ENCODE measurements at places on chromosomes 16 and 17.

DNA sequence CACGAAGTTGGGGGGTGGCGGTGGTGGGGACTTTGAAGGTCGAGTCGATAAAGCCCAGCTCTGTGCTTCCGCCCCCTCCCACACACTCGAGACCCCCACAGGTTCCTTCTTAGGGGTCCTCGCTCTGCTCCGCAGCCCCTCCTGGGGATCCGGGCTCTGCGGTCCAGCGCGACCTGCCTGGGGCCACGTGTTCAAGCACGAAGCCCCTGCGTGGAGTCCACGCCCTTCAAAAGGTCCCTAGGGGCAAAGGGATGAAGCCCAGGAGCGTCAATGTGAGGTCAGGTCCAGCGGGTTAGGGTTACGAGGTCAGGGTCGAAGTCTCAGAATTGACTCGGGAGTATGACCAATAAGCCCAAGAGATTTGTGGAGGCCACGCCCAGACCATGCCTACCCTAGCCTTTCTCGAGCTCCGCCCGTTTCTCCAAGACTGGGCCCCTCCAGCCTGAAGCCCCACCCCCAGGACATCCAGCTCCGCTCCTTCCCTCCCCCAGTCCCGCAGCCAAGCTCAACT is 786 bp upstream of the CACNA1G start:
- no peak for DNase-seq

DNA sequence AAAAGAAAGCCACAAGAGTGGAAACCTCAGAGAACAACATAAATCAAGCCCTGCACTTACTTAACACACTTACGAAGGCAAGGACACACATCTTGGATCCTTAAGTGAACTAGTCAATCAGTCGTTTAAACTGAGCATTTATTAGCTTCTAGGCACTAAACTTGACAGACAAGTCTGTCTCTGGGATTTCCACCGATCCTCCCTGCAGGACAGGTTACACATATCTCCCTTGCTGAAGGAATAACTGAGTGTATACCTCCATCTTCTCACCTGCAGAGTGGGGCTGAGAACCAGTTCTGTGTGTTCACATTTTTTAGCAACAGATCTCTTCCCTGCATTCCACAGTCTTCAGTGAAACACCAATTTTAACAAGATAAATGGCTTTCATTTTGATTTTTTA is 8.9 kb downstream of the GP2 start:
- no peak for DNase-seq

- no peak for DNase-seq
Measured at GRCh38 chr17:82184761-82185160, 27.9 kb downstream of the CCDC57 start.

- DNase-seq, result no peak
Measured at GRCh38 chr17:69428252-69428980, 13.9 kb downstream of the MAP2K6 start.

GRCh38 chr16:73047536-73048291 is at the start of gene ZFHX3:
Gene ZFHX3 (minus strand): TSS chr16:73048128. CDS start chr16:72960145, 87,983 bp downstream.
- no peak for DNase-seq

- no peak for DNase-seq
Measured at GRCh38 chr16:80263181-80263823, 277.5 kb upstream of the DYNLRB2 start.

Data from activated CD4-positive, CD25-positive, alpha-beta regulatory T cell treated with anti-CD3 and anti-CD28 coated beads, Interleukin-2, amount 50 U/mL, for 16 hours (primary cell).